ENCODE measurements at places on chromosomes 1 and 21.

DNA sequence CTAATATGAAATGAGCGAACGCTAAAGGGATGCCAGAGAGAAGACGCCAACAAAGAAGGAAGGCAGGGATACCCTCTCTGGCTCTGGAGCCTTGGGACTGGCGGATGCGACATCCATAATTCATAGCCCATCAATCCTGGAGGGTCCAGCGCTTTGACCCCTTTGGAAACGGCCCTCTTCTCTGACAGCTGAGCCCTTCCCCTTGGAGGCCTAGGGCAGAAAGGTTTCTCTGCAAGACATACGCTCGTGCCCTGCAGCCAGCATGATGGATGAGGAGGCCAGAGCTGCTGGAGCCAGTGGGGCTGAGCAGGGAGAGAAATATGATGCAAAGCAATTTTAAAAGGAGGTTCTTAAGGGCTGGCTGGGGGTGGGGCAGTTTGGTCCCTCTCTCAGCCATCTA, 22.2 kb downstream of the OPTC start:
- no peaks in the 10 kb centered on the region for H3K4me1 ChIP-seq
- no peak overlapping the region for H3K27ac ChIP-seq
- DNase-seq, result no peak
- H3K27me3 ChIP-seq, result no peaks in the 10 kb centered on the region
- no peaks in the 10 kb centered on the region for H3K36me3 ChIP-seq
- H3K4me3 ChIP-seq, result no peak overlapping the region

GRCh38 chr1:96723377-96723776, 1.8 kb downstream of the PTBP2 start:
- H3K4me1 ChIP-seq, result peaks cover 13% of the 10 kb centered on the region
- peak overlapping the region; percentile 88 for H3K4me3 ChIP-seq
- DNase-seq, result no peak
- H3K36me3 ChIP-seq, result no peaks in the 10 kb centered on the region
- peak overlapping the region; percentile 94 for H3K27ac ChIP-seq

DNA sequence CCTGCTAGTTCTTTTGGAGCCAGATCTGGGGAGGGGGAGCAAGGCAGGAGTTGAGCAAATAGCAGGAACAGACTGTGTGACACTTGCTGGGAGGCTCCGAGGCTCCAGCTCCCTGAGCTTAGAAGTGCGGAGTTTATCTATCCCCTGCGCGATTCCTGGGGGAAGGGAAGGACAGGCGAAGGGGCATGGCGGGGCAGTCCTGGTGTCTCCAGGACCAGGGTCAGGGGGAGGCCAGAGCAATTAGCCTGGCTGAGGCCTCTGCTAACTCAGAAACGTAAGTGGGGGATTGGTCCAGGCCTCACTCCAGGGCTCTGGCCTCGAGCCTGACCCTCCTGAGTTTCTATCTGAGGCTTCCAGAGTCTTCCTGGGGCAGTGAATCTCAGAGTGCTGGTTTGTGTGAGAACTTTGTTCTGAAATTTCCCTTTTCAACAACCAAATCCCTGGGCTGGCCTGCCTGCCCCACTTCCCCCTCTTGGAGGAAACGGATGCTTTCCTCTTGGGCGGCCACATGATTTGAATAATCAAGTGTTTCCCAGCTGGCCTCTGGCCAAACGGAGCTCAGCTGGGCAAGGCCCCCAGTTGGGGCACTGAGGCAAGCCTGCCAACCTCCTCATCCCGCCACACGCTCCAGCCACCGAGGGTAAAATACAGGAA, 15.6 kb downstream of the ALPL start:
- peak overlapping the region; percentile 19 for H3K4me3 ChIP-seq
- peak; percentile 56 for DNase-seq
- H3K27ac ChIP-seq, result peak overlapping the region; percentile 18
- no peaks in the 10 kb centered on the region for H3K27me3 ChIP-seq
- no peaks in the 10 kb centered on the region for H3K36me3 ChIP-seq

GRCh38 chr1:58399176-58399575, 147.3 kb downstream of the OMA1 start:
- H3K36me3 ChIP-seq, result no peaks in the 10 kb centered on the region
- H3K4me3 ChIP-seq, result no peak overlapping the region
- no peak overlapping the region for H3K27ac ChIP-seq
- DNase-seq, result no peak

- no peak overlapping the region for H3K4me3 ChIP-seq
- no peak for DNase-seq
- no peak overlapping the region for H3K27ac ChIP-seq
- no peaks in the 10 kb centered on the region for H3K4me1 ChIP-seq
- no peaks in the 10 kb centered on the region for H3K36me3 ChIP-seq
- no peaks in the 10 kb centered on the region for H3K27me3 ChIP-seq
These were observed 118.7 kb downstream of the EDEM3 start for GRCh38 chr1:184635980-184636431.

GRCh38 chr1:117580882-117581281, 25.0 kb upstream of the TENT5C start:
- H3K4me3 ChIP-seq, result no peak overlapping the region
- H3K27ac ChIP-seq, result no peak overlapping the region
- H3K27me3 ChIP-seq, result no peaks in the 10 kb centered on the region
- no peaks in the 10 kb centered on the region for H3K4me1 ChIP-seq
- no peaks in the 10 kb centered on the region for H3K36me3 ChIP-seq
- DNase-seq, result no peak

DNA sequence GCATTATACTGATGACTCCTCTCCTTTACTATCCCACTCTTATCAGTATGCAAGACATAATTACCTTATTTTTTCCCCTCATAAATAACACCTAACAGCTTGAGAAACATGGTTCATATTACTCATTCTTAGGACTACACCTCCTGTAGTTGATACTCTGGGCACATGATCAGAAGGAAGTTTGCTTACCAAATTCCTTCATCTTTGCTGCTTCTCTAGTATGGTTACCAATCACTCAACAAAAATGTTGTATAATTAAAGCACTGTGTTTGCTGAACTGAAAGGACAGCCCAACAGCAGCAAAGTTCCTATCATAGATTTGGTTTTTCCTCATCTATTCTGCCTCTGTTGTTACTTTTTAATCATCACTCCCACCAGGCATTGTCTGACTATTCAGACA, 586.3 kb downstream of the LRRIQ3 start:
- DNase-seq, result no peak
- no peak overlapping the region for H3K4me3 ChIP-seq
- no peaks in the 10 kb centered on the region for H3K36me3 ChIP-seq
- H3K27ac ChIP-seq, result no peak overlapping the region
- no peaks in the 10 kb centered on the region for H3K4me1 ChIP-seq
- H3K27me3 ChIP-seq, result no peaks in the 10 kb centered on the region

DNA sequence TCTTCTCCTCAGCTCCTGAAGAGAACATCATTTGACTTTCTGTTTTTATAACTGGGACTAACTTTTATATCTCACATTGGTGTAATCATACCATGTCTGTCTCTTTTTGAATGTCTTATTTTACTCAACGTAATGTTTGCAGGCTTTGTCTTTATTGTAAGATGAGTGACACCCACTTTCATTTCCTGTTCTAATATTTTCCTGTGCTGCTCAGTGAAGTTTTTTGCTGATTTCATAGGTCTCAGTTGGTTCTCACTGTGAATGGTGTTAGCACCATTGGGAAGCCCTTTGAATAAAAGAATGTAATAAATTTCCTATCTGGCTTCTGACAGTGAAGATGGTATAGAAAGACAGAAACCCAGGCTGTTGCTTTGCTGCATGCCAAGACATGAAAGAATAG, 84.0 kb downstream of the RAVER2 start:
- peak overlapping the region; percentile 39 for H3K27ac ChIP-seq
- H3K27me3 ChIP-seq, result no peaks in the 10 kb centered on the region
- H3K4me1 ChIP-seq, result peaks cover 9% of the 10 kb centered on the region
- peaks cover 18% of the 10 kb centered on the region for H3K36me3 ChIP-seq
- no peak overlapping the region for H3K4me3 ChIP-seq
- DNase-seq, result peak; percentile 32

DNA sequence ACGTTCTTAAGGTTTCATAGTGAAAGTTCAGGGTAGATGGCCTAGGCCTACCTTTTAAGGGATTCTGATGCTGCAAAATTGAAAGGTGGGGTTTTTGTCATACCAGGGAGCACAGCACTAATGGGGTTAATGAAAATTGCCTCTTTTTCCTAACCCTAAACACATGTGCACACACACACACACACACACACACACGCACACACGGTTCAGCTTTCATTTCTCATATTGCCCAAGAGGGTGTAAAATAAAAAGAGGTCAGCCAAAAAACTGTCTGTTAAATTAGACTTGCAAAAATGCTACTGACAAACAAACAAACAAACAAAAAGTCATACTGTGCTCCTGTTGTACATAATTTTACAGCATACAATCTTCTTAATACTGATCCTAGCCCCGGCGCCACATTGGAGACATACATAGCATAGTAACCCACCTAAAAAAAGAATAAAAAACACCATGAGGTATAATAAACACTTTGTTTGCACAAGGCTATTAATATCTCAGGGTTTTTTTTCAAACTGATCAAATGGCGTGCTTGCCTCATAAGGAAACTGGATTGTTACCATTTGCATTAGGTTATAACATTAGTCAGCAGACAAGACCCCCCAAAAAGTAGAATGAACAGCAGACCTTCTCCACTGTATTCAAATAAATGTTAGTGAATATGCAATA, 69.1 kb downstream of the TGFB2 start:
- no peaks in the 10 kb centered on the region for H3K4me1 ChIP-seq
- DNase-seq, result no peak
- no peaks in the 10 kb centered on the region for H3K27me3 ChIP-seq
- H3K36me3 ChIP-seq, result no peaks in the 10 kb centered on the region

GRCh38 chr1:208557046-208557722, 313.0 kb upstream of the PLXNA2 start:
- no peak for DNase-seq
- H3K36me3 ChIP-seq, result no peaks in the 10 kb centered on the region
- no peaks in the 10 kb centered on the region for H3K27me3 ChIP-seq
- H3K27ac ChIP-seq, result no peak overlapping the region
- H3K4me1 ChIP-seq, result no peaks in the 10 kb centered on the region

Data from B cell (primary cell).